Cortex of kidney (tissue), 1 donor: ENCODE measurements at places on chromosomes 13 and 19.

- DNase-seq: no peak
Measured at GRCh38 chr19:49437231-49437630, 4.1 kb downstream of the SLC17A7 start.

DNA sequence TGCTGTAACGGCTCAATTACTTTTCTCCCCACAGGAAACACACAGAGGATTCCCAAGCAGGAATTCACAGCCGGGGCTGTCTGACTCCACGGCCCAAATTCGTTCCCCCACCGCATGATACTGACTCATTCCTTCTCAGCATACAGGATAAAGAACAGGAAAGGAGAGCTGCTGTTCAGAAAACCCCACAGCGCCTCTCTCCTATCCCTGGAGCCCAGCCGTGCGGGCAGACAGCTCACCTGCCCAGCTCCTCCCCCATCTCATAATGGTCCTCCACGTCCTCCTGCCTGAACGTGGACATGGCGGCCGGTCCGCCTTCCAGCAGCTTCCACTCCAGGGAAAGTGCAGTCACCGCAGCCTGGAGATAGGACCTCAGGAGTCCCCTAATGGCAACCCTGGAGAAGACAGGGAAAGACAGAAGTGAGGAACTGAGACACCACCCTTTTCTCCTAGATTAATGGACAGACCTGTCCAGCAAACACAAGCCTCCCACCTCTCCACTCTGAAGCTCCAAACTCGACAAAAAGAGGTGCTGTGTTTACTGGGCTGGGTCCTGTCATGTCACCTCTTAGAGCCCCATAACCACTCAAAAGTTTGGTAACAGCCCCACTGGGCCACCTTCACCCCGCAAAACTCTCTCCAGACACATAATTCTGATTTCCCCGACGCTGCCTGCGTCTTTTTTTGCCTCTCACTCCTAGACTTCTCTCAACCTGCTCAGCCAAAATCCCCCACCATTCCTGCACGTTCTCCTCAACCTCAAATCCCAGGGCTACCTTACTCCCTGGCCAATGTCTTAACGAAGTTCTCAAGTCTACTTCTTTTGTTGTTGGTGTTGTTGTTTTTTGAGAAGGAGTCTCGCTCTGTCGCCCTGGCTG, 1.2 kb downstream of the DAPK3 start:
- no peak for DNase-seq

- DNase-seq: no peak
Measured at GRCh38 chr19:3381701-3382372, 15.5 kb downstream of the NFIC start.

DNA sequence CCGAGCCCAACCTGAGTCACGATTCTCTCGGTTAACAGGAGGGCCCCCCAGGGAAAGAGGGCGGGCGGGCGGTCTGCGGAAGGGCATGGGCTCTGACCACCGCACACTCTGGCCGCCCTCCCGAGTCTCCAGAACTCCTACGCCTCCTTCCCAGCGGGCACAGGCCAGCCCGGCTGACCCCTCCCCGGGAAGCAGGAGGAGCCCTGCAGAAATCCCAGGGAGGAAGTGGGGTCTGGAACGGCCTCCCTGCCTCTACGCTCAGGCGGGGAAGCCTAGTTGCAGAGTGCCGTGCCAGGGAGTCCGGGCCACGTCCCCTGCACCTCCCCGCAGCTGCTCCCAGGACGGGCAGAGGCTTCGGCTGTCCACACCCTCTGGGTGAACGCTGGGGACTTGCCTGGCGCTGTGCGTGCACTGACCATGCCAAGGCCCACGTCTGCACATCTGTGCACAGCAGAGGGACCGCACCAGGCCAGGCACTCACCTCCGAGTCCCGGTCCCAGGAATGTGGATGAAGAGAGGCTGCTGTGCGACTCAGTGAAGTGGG, 20.8 kb downstream of the TCF3 start:
- DNase-seq: no peak

GRCh38 chr19:57558525-57558924, 1.1 kb downstream of the ZNF550 start:
- no peak for DNase-seq

DNA sequence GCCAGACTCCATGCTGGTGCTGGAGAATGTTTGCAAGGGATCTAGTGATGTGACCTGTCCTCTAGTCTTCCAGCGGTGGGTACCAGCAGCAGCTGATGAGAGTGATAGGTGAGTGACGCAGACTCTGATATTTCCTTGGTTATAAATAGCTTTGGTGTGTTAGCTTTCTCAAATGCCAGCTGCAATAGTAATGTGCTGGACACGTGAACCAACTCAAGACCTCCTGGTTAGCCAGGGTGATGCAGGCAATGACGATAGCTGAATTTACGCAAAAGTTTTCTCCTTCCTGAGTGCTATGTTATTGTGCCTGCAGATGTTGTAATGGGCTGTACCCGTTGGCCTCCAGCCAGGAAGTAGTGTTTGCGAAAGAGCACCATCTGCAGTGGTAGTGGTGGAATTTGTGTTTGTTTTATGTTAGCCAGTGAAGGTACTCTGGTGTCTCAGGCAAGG, 129.5 kb downstream of the CYSLTR2 start:
- no peak for DNase-seq

GRCh38 chr13:105087945-105088344, 1447.5 kb downstream of the EFNB2 start:
- no peak for DNase-seq

DNA sequence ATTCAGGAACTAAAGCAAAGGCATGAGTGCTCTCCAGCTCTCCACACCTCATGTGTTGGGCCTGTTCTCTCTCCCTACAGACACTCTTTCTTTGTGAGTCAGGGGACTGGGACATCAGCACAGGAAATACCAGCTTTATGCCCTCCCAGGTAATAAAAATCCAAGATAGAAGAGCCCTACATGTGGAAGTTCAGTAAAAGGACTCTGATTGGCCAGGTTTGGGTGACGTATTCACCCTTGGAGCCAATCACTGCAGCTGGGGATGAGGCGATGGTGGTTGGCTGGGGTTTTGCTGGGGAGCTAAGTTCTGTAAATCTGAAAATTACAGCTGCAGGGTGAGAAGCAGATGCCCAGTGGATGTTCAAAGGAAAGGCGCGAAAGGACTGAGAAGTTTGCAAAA, 32.5 kb downstream of the CCDC70 start:
- no peak for DNase-seq

DNA sequence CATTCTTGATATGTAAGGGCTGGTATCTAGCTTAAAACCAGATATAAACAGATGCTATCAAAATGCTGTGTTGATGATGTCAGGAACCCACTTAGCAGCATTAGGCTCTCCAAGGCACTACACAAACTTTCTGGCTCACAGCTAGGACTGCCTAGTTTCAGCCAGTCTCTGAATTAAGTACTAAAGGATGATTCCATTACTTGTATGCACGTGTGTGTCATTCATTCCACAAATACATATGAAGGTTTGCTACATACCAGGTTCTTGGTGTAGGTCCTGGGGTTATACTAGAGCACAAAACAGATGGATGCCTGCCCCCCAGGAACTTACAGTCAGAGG, 151.5 kb downstream of the RGCC start:
- DNase-seq: no peak

- DNase-seq: no peak
Measured at GRCh38 chr19:44692379-44692721, 6.6 kb upstream of the CEACAM16 start.
